ENCODE measurements at places on chromosomes 7 and 10. TPM values are rescaled to one million over a fixed set of nuclear protein-coding genes. Genes with fewer than 3 reads are reported as not detected.

The UNCX gene
- total RNA-seq: not detected

The IFIT1 gene
- 36.0 TPM for total RNA-seq

The TAS2R41 gene
- total RNA-seq: not detected

The COL28A1 gene
- total RNA-seq: 5.6 TPM

The POLR2J3 gene
- 8.3 TPM for total RNA-seq

The ATRNL1 gene
- 0.41 TPM for total RNA-seq

The DKK1 gene
- total RNA-seq: not detected

The PILRA gene
- total RNA-seq: 3.8 TPM

DNA sequence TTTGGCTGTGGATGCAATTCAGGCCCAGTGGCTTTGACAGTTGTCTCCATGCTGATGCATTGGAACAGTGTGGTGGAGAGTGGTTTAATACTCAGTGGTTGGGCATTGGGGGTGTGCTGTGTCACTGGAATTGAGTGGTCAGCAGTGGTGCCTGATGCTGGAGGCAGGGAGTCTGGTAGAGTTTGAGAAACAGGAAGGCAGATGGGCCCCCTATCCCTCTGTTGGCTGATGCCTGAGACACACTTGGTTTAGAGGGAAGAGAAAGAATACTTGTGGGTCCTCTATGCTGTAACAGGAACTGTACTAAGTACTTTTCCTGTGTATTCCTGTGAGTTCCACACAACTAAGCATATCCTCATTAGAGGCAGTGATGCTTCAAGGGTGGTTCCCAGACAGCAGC is 55.4 kb downstream of the EEPD1 start:
- no peak for DNase-seq

DNA sequence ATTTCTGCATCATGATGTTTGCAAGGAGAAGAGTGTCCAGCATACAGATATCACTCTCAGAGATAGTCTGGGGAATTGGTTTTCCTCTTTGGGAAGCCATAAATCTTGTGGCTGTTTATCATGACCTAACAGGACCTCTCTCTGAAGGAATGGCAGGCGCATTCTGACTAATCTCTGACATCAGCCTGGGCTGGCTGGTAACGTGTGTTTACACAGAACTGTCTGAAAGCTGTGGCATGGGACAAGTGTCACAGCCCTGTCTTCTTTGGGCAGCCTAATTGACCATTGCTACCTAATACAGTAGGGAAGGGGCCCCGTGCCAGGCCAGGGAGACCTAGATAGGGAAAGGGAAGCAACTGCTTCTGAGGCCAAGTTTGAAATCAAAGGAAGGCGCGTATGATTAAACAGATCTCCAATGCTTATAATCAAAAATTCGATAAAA is 73.9 kb upstream of the CABCOCO1 start:
- peak; percentile 50 for DNase-seq

DNA sequence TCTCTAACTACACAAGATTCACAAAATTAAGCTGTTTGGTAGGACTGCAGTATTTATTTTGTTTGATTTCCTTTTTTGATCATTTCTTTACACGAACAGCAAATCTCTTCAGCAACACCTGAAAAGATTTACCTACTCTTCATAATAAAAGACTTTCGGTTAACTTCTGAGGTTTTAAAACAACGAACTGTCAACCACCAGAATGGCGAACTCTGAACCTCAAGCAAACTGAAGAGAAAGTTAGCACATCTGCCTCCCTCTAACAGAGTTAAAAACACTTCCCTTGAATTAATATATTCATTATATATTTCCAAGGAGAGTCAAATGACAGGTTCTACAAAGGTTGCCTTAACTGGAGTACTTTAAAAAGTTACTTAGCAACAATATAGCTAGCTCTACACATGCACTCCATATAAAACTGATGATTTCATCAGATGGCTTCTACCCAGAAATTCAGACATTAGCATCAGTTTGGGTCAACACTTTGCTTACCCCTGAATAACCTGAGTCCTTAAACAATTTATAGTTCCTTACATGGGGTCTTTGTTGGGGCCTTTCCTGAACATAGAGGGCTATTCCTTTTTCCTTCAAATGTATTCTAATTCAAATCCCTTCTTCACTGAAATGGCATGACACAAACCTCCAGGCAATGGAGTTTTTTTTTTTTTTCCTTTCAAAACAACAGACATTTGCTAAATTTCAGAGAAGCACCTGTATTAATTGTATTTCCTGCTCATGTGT is 118.3 kb downstream of the SEM1 start:
- DNase-seq: no peak

DNA sequence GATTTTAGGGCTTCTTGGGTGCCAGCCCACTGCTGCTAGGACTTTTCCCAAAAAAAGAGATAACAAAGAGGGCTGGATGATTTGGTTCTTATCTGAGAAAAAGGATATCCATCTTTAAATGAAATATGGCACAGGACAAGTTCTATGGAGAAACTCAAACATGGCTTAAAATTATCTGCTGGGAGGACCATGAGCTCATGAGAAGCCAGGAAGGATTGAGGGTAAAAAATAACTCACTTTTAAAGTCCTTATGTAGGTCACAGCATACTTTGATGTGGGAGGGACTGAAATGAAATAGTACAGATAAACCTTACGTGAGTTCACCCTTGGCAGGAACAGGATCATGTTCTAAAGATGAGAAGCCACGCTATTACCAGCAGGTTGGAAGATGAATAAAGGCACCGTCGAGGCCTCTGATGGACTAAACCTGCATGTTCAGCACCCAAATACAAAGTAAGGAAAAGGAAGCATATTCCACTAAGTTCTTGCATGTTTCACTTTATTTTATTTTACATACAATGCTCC is 369.2 kb upstream of the KLF6 start:
- no peak for DNase-seq

GRCh38 chr10:126301701-126302475 is 86.4 kb downstream of the ADAM12 start:
- DNase-seq: no peak
